Lower lobe of right lung (tissue), 2 donors: ENCODE measurements at places on chromosomes 3 and 15. TPM values are rescaled to one million over a fixed set of nuclear protein-coding genes. Genes with fewer than 3 reads are reported as not detected.

The DIPK2A gene
- total RNA-seq: 22.4 TPM

The MCTP2 gene
- 36.1 TPM for total RNA-seq

The POLQ gene
- 0.56 TPM for total RNA-seq

The HRH1 gene
- 6.4 TPM for total RNA-seq

The PRKAR2A gene
- total RNA-seq: 45.5 TPM

The C3orf20 gene
- not detected for total RNA-seq

The PATL2 gene
- 4.5 TPM for total RNA-seq

The SAMD7 gene
- total RNA-seq: not detected

The GOLGA6D gene
- total RNA-seq: not detected

The TMEM42 gene
- total RNA-seq: 17.4 TPM

The CPN2 gene
- total RNA-seq: not detected

The SLTM gene
- total RNA-seq: 93.0 TPM

The PROK2 gene
- 7.4 TPM for total RNA-seq
